ENCODE measurements at places on chromosomes 11 and 22.

- no peak for DNase-seq
These were observed 43.9 kb upstream of the PAK1 start for GRCh38 chr11:77517753-77518152.

GRCh38 chr22:46829117-46829891 lies 66.9 kb downstream of the TBC1D22A start:
- peak; percentile 4 for DNase-seq

GRCh38 chr22:29994943-29995342 lies 85.3 kb upstream of the HORMAD2 start:
- DNase-seq, result peak; percentile 36

DNA sequence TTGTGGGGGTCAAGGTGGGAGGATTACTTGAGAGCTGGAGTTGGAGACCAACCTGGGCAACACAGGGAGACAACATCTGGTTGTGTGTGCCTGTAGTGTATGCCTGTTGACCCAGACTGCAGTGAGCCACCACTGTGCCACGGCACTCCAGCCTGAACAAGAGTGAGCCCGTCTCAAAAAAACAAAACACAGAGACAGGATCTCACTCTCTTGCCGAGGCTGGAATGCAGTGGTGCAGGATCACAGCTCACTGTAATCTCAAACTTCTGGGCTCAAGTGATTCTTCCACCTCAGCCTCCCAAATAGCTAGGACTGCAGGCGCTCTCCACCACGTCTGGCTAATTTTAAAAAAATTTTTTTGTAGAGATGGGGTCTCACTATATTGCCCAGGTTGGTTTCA lies 112.5 kb downstream of the SGSM3 start:
- DNase-seq, result no peak

- DNase-seq, result no peak
These were observed 79.1 kb upstream of the AKIP1 start for GRCh38 chr11:8831861-8832260.

DNA sequence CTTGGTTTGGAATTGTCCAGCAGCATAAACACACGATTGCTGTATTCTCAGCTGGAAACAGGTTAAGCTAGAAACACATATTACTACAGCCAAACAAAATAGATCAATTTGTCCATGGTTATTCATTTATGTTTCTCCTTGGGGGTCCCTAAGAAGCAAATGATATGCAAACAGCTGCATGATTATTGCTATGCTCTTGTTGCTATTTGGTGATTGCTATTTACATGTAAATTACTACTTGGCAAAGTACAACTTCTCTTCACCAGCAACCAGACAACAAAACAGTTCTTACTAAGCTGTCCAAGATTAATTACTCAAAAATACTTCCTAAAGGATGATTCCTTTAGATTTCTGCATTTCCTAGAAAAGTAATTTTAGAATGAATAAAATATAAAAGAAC lies 567.9 kb upstream of the ARHGAP42 start:
- no peak for DNase-seq

Measured in D341Med (cell line).